CD4-positive, CD25-positive, alpha-beta regulatory T cell (primary cell): ENCODE measurements at places on chromosomes 11 and 22.

- H3K4me1 ChIP-seq, result peaks cover 95% of the 10 kb centered on the region
- peak overlapping the region; percentile 44 for H3K4me3 ChIP-seq
- no peaks in the 10 kb centered on the region for H3K27me3 ChIP-seq
- peak; percentile 60 for DNase-seq
- peak overlapping the region; percentile 100 for H3K27ac ChIP-seq
- peaks cover 14% of the 10 kb centered on the region for H3K36me3 ChIP-seq
These were observed 13.6 kb downstream of the BCL9L start for GRCh38 chr11:118911880-118912741.

DNA sequence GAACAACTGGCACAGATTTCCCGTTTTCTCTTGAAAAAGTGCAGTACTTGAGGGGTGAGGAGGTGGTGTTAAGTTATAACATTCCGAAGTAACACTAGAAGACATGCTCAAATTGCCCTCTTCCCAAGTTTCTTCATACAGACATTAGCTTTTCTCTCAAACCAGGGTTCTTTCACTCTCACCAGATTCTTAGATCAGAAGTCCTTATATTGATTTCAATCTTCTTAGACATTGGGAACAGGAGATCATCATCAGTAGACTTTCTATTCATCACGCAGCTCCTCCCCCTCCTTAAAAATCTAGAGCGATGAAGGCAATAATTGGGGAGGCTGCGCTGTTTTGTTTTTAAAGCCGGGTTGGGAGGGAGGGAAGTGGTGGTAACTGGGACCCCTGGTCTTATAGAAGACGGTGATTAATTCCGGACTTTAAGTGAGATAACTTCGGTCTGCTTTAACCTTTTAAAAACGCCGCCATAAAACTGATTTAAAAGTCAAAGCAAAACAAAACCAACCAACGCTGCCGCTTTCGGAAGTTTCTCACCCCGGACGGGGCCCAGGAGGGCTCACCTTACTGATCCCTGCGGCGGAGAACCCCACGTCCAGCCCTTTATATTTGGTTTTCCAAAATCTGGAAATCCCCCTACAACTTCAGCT is 665 bp downstream of the USP28 start:
- H3K4me3 ChIP-seq, result peak overlapping the region; percentile 88
- no peak for DNase-seq
- H3K27me3 ChIP-seq, result no peaks in the 10 kb centered on the region
- no peaks in the 10 kb centered on the region for H3K36me3 ChIP-seq
- peak overlapping the region; percentile 65 for H3K27ac ChIP-seq

DNA sequence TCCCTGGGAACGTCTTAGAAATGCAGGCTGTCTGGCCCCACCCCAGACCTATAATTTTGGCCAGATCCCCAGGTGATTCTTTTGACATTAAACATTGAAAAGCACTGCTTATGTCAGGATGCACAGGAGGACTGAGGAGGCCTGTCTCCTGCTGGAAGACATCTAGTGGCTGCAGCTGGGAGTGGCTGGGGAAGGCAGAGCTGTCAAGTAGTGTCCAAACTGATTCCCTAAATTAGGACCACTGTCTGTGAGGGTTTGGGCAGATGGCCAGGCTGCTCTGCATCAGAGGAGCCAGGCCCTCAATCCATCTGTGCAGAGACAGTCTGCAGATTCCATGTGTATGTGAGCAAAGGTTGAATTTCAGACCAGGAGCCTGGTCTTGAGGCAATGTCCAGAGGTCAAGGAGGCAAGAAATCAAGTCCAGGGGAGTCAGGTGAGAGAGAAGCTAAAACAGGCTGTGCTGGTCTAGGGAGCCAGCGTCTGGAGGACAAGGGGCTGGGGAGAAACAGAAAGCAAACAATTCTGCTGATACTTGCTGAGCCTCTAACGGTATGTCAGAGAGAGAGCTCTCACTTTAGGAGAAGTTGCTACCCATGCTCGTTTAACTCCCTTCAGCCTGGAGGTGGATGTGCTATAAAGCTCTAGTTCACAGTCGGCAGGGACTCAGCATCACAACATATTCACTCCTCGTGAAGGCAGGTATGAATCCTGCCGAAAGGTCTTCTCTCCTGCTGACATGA is 15.3 kb upstream of the SYTL2 start:
- no peak overlapping the region for H3K4me3 ChIP-seq
- peak; percentile 27 for DNase-seq

- no peaks in the 10 kb centered on the region for H3K36me3 ChIP-seq
- H3K27me3 ChIP-seq, result peaks cover 4% of the 10 kb centered on the region
- H3K27ac ChIP-seq, result no peak overlapping the region
- no peak overlapping the region for H3K4me3 ChIP-seq
These were observed 1.9 kb downstream of the UPK2 start for GRCh38 chr11:118957968-118958367.

- no peaks in the 10 kb centered on the region for H3K27me3 ChIP-seq
- peak overlapping the region; percentile 46 for H3K4me3 ChIP-seq
- H3K36me3 ChIP-seq, result no peaks in the 10 kb centered on the region
- no peak for DNase-seq
These were observed 46.9 kb upstream of the PICALM start for GRCh38 chr11:86115542-86116385.

- H3K4me1 ChIP-seq, result no peaks in the 10 kb centered on the region
- H3K27ac ChIP-seq, result no peak overlapping the region
- no peak overlapping the region for H3K4me3 ChIP-seq
- DNase-seq, result no peak
- no peaks in the 10 kb centered on the region for H3K36me3 ChIP-seq
These were observed 36.2 kb upstream of the HEPHL1 start for GRCh38 chr11:93984936-93985335.

GRCh38 chr11:31798554-31799434 is 12.3 kb downstream of the PAX6 start:
- no peak for DNase-seq
- peaks cover 19% of the 10 kb centered on the region for H3K4me1 ChIP-seq
- peaks cover 52% of the 10 kb centered on the region for H3K27me3 ChIP-seq
- no peak overlapping the region for H3K4me3 ChIP-seq
